Stimulated activated CD8-positive, alpha-beta memory T cell treated with anti-CD3 and anti-CD28 coated beads, Interleukin-2, amount 100 ng/mL, for 1 hour (primary cell): ENCODE measurements at places on chromosomes 7 and 10.

DNA sequence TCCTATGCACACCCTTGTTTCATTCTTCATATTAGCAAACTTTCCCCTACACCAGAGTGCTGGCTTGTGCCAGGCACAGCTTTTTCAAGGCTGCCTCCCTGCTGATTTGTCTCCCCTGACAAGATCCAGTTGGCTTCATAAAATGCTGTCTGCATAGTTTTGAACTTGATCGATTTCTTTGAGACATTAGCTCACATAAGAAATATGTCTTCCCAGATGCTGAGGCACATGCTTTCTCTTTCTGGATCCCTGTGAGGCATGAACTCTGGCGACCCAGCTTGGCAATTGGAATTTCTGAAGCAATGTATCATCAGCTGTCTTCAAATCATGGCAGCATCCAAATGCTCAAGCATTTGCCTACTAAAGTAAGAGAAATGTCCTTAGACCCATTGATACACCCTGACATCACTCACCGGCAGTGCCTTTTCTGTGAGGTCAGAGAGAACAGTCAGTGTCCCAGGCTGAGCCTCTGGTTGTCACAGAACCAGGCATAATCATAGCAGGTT, 616.4 kb upstream of the GHITM start:
- no peak for DNase-seq

DNA sequence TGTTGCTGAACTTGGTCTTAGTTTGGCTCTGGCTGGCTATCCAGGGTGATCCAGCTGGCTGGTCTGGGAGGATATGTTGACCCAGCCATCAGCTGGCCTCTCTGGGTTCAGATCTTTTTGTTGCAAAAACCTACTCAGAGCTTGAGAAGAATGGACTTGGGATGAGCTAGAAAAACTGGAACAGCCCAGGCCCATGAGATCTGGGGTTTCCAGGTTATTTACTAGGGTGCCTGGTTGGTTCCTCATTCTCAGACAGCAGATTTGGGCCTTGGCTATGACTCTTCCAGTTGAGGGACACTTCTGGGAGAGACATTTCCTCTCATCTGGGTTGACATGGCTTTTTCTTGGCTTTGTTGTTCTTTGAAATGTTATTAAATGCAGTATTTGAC, 116.6 kb downstream of the ADCY1 start:
- DNase-seq: no peak

GRCh38 chr10:116147147-116147905, 125.7 kb downstream of the GFRA1 start:
- no peak for DNase-seq

DNA sequence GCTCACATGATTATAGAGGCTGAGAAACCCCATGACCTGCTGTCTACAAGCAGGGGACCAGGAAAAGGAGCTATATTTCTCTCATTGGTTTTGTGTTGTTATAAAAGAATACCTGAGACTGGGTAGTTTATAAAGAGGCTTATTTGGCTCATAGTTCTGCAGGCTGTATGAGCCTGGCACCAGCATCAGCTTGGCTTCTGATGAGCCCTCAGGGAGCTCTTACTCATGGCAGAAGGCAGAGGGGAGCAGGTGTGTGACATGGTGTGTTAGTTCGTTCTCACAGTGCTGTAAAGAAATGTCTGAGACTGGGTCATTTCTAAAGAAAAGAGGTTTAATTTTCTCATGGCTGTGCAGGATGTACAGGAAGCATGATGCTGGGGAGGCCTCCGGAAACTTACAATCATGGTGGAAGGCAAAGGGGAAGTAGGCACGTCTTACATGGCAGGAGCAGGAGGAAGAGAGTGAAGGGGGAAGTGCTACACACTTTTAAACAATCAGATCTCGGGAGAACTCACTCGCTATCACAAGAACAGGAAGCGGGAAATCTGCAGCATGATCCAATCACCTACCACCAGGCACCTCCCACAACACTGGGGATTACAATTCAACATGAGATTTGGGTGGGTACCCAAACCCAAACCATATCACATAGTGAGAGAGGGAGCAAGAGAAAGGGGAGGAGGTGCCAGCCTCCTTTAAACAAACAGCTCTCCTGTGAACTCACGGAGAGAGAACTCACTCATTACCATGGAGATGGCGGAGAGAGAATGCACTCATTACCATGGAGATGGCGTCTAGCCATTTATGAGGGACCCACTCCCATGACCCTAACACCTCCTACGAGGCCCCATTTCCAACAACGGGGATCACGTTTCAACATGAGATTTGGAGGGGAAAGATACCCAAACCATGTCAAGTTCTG, 133.4 kb downstream of the JCAD start:
- DNase-seq: no peak

- DNase-seq: no peak
Measured at GRCh38 chr10:116164291-116164690, 108.7 kb downstream of the GFRA1 start.

DNA sequence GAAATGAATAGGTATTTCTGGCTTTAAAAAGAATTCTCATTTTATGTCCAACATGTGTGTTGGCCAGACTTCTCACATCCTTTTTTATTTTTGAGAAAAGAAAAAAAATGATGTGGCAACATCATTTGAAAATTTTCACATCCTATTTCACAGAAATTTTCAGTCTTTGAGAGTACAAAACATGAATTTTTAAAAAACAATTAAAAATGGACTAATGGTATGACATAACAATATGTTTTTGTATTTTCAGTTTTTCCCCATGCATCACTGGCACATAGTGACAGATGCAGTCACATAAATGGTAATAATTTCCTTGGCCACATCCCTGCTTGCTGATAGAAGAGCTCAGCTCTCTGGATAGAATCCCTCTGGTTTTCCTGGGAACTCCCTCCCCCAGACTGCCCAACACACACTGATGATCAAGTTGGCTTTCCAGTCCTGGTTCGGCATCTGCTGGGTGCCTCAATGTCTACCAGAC, 188.5 kb upstream of the AGR3 start:
- no peak for DNase-seq

GRCh38 chr10:95416973-95417372, 126.2 kb upstream of the PDLIM1 start:
- no peak for DNase-seq

DNA sequence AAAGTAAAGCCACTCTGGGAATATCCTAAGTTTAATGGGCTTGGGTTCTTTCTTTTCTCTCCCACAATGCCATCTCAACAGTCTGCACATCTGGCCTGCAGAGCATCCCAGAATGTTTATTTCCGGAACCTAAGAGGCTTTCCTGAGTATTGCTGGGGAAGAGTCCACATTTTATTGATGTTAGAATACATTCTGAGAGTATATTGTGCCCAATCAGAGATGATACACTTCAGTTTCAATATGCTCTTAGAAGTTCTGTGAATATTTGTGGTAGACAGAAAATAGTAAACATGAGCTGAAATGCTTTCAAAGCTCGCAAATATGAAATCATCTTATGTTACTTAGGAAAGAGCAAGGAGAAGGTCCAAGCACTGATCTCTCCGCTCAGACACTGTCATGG, 200.6 kb downstream of the TWIST1 start:
- DNase-seq: no peak

DNA sequence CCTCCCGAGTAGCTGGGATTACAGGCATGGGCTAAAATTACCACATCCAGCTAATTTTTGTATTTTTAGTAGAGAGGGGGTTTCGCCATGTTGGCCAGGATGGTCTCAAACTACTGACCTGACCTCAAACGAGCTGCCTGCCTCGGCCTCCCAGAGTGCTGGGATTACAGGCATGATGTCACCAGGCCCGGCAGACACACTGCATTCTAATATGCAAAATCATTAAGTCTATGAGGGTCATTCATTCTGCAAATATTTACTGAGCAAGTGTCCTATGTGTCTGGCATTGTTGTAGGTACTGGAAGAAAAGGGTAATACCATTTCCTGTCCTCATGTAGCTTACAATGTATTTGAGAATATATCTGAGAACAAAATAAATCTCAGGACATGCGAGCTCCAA, 2.7 kb downstream of the PUS7 start:
- no peak for DNase-seq

GRCh38 chr7:77426052-77426404, 9.9 kb upstream of the GSAP start:
- DNase-seq: no peak

DNA sequence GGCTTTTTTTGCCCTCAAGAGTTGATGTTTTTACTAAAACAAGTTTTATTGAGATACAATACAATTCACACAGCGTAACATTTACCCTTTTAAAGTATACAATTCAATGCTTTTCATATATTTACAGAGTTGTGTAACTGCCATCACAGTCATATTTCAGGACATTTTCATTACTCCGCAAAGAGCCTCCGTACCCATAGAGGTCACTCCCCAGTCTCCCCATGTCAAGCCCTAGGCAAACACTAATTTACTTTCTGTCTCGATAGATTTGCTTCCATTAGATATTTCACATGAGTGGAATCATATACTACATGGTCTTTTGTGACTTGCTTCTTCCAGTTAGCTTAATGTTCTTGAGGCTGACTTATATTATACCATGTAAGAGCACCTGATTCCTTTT, 183.8 kb downstream of the PRKCQ start:
- no peak for DNase-seq

- DNase-seq: no peak
Measured at GRCh38 chr7:101890749-101891523, 73.5 kb downstream of the CUX1 start.

DNA sequence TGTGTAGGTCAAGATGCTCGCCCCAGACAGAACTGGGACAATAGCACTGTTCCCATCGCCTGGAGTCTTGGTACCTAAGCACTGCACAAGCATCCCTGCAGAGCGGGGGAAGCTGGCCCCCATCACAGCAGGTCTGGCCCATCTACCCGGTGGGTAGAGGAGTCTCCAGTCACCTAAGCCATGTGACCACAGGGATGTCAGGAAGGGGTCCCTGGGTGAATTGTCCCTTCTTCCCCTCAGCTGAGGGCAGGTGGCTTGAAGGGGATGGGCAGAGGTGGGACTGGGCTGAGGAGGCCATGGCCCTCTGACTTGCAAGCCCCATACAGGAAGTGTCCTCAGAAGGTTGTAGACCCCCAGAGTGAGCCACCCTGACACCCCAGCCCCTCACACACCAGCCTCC, 39.7 kb downstream of the FRMPD2 start:
- DNase-seq: no peak

GRCh38 chr10:75402486-75403143, 1.1 kb upstream of the ZNF503 start:
- no peak for DNase-seq

- no peak for DNase-seq
Measured at GRCh38 chr10:71868192-71868697, 17.2 kb upstream of the PSAP start.

GRCh38 chr10:54470324-54470631, 330.8 kb downstream of the PCDH15 start:
- no peak for DNase-seq

DNA sequence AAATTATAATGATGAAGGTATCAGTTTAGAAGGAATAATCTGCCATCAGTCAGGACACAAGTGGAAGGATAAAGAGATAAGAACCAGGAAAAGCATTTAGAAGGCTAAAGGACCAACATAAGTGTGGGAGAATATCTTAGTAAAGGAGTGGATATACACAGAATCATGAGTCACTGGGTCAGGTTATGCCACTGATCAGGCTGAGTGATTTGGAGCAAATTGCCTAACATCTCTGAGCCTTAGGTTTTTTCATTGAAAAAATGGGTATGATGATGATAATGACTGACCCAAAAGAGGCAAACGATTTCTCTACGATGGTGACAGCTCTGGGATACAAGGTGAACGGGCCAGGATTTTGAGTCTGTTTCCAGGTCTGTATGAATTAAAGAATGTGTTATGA, 2.8 kb upstream of the CUL1 start:
- DNase-seq: no peak

- DNase-seq: peak; percentile 42
Measured at GRCh38 chr10:119315128-119316001, 108.0 kb downstream of the GRK5 start.

DNA sequence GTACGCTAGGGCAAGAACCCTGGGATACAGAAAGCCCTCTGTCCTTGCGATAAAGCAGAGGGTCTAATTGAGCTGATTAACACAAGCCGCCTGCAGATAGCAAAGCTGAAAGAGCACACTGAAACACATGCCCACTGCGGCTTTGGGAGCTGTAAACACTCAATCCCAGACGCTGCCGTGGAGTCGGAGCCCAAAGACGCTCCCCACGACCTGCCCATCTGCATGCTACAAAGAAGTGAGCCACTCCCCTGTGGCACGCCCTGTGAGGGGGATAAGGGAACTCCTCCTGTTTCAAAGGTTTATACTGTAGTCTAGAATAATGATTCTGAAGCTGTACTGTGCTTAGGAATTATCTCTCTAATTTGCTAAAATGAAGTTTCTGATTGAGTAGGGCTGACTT, 985.6 kb upstream of the GHITM start:
- DNase-seq: no peak

DNA sequence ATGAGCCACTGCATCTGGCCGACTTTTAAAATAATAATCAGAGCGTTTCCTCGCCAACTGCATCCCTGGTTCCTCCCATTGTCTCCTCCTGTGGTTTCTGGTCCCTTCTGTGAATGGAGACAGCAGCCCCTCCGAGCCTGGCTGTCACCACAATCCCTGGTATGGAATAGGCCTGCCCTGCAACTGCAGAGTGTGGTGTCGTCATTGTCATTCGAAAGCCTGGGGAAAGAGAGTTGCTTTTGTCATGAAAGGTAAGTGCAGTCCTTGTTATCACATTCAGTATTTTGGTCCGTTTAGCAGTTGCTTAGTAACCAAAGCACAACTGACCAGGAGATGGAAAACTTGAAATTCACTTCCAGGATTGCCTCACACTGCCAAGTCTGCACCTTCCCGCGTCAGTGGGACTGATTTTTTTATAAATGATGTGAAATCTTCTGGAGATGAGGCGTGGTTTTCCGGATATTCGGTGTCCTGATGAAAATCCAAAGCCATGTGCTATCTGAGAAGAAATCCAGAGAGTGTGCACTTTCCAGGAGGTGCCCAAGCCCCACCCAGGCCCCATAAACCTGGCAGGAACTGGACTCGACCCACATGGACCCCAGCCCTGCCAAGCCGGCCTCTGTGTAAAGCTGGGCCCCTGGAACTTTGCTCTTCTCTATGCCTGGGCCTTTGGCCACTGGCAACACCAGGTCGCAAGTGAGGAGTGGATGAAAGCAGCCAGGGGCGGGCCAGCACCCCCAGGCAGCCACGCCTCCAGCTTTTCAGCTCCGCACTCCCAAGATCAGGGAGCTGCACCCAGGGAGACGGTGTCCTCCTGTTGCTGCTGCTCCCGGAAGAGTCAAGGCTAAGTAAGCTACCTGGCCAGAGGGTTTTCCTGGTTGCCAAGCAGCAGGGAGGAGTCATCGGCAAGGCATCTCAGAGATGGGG, 133.7 kb upstream of the SH2B2 start:
- DNase-seq: no peak
